ENCODE measurements at places on chromosomes 16 and 17. TPM values are rescaled to one million over a fixed set of nuclear protein-coding genes. Genes with fewer than 3 reads are reported as not detected.

Gene LDHD
- total RNA-seq = 14.7 TPM

Gene POLDIP2
- 84.9 TPM for total RNA-seq

Gene ZNF646
- 20.5 TPM for total RNA-seq

- H3K36me3 ChIP-seq = no peaks in the 10 kb centered on the region
- no peak overlapping the region for H3K27ac ChIP-seq
- H3K4me3 ChIP-seq = no peak overlapping the region
These were observed 79.0 kb downstream of the RPA1 start for GRCh38 chr17:1908699-1909309.

DNA sequence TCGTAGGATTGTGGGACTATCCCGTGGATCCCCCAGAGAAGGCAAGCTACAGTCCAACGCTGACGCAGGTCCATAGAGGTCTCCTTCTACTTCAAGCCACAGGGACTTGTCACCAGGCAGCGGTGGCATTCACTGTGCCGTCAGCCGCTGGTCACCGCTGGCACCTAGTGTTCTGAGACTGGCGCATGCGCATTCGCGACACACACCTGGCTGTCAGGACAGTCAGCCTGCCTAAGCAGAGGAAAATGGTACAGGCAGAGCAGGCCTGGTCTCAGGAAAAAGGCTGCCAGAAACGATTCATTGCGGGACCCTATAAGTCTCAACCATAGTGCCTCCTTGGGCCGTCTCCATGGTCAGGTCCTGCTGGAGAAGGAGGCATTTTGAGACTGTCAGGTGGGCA, 138.0 kb upstream of the WSB1 start:
- H3K27ac ChIP-seq = no peak overlapping the region
- DNase-seq = no peak
- no peak overlapping the region for H3K4me3 ChIP-seq

DNA sequence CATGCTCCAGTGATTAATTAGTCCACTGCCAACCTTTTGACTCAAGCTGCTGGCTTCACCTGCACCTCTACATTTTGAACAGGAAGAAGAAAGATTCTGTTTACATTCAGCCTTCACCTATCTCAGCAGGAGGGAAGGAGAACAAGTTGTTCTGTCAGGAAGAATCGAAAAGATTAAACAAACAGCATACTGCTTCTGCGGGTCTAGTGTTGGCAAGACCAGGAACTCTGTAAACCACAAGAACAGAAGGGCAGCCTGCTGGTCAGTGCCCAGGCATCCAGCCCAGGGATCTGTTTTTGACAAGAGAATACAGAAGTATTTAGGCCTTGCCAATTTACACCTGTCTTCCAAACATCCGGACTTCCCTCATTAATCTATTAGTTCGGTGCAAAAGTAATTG, 189.7 kb downstream of the CHD9NB start:
- H3K4me1 ChIP-seq = no peaks in the 10 kb centered on the region
- no peaks in the 10 kb centered on the region for H3K36me3 ChIP-seq
- DNase-seq = no peak
- no peak overlapping the region for H3K4me3 ChIP-seq
- H3K27me3 ChIP-seq = no peaks in the 10 kb centered on the region

DNA sequence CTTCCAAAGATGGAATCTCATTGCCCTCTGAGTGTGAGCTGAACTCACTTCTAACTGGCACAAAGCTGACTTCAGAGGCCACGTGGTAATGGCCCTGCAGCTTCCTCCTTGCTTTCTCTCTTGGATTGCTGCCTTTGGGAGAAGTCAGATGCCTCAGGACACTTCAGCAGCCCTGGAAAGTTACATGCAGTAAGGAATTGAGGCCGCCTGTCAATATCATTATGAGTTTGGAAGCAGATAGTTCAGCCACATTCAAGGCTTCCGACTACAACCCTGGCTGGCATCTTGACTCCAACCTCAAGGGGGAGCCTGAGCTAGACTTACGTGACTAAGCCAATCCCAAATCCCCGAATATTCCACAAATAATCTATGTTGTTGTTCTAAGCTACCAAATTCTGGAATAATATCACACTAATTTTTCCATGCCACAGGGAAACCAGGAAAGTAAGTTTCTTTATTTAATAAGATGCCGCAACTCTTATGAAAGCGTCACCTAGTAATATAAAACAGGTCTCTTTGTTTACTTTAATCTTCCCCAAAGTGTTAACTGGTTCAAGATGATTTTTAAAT, 13.6 kb downstream of the CEP20 start:
- H3K36me3 ChIP-seq = peaks cover 8% of the 10 kb centered on the region
- no peaks in the 10 kb centered on the region for H3K27me3 ChIP-seq
- no peak overlapping the region for H3K27ac ChIP-seq
- H3K4me1 ChIP-seq = no peaks in the 10 kb centered on the region

Measured in kidney (tissue), 22 donors.